ENCODE measurements at places on chromosomes 12 and 14. TPM values are rescaled to one million over a fixed set of nuclear protein-coding genes. Genes with fewer than 3 reads are reported as not detected.

- no peaks in the 10 kb centered on the region for H3K4me1 ChIP-seq
- no peak overlapping the region for H3K4me3 ChIP-seq
- no peaks in the 10 kb centered on the region for H3K27me3 ChIP-seq
- H3K36me3 ChIP-seq: no peaks in the 10 kb centered on the region
- H3K27ac ChIP-seq: no peak overlapping the region
Measured at GRCh38 chr12:126337556-126338441, 1272.6 kb downstream of the AACS start.

GRCh38 chr14:67851785-67852410 is 32.3 kb downstream of the RAD51B start:
- no peak for DNase-seq
- no peak overlapping the region for H3K27ac ChIP-seq
- H3K36me3 ChIP-seq: peaks cover 16% of the 10 kb centered on the region
- no peaks in the 10 kb centered on the region for H3K27me3 ChIP-seq
- peaks cover 7% of the 10 kb centered on the region for H3K4me1 ChIP-seq
- no peak overlapping the region for H3K4me3 ChIP-seq

- no peaks in the 10 kb centered on the region for H3K27me3 ChIP-seq
- H3K4me3 ChIP-seq: no peak overlapping the region
- DNase-seq: no peak
- no peaks in the 10 kb centered on the region for H3K36me3 ChIP-seq
- peak overlapping the region; percentile 13 for H3K27ac ChIP-seq
Measured at GRCh38 chr14:68208626-68209317, 389.2 kb downstream of the RAD51B start.

GRCh38 chr12:123227581-123228258 is 5.2 kb downstream of the MPHOSPH9 start:
- H3K4me1 ChIP-seq: peaks cover 49% of the 10 kb centered on the region
- H3K4me3 ChIP-seq: peak overlapping the region; percentile 10
- no peaks in the 10 kb centered on the region for H3K27me3 ChIP-seq
- DNase-seq: no peak

- peak overlapping the region; percentile 100 for H3K4me3 ChIP-seq
- no peak for DNase-seq
- peak overlapping the region; percentile 96 for H3K27ac ChIP-seq
- H3K36me3 ChIP-seq: peaks cover 35% of the 10 kb centered on the region
- peaks cover 5% of the 10 kb centered on the region for H3K27me3 ChIP-seq
Measured at GRCh38 chr12:1692226-1692625, 1.4 kb downstream of the ADIPOR2 start.

- DNase-seq: no peak
- no peaks in the 10 kb centered on the region for H3K4me1 ChIP-seq
- peaks cover 17% of the 10 kb centered on the region for H3K27me3 ChIP-seq
- H3K27ac ChIP-seq: no peak within 1 kb of the TSS
Measured at GRCh38 chr12:10030446-10030845, at the start of gene CLEC9A. Gene CLEC9A, plus strand, starts transcription at chr12:10030682. Its CDS starts 22,006 bp downstream, at chr12:10052688.

RPS6KL1 gene
- total RNA-seq: 10.8 TPM

CCDC38 gene
- total RNA-seq: not detected

KRT82 gene
- not detected for total RNA-seq

DNA sequence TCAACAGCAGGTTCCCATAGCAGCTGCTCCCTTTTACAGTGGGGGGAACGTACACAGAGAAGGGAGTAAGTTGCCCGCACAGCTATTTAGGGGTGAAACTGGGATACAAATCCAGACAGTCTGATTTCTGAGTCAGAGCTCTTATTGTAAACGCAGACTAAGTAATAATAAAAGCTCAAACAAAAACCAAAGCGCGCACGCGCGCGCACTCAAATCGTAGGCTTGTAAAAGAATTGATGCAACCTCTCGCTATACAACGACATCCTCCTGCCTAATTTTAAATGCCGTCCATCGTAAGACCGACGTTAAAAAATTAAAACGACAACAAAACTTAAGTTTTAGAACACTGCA is 747 bp upstream of the DACT1 start:
- peaks cover 11% of the 10 kb centered on the region for H3K36me3 ChIP-seq
- peaks cover 23% of the 10 kb centered on the region for H3K27me3 ChIP-seq
- H3K4me3 ChIP-seq: peak overlapping the region; percentile 88

DNA sequence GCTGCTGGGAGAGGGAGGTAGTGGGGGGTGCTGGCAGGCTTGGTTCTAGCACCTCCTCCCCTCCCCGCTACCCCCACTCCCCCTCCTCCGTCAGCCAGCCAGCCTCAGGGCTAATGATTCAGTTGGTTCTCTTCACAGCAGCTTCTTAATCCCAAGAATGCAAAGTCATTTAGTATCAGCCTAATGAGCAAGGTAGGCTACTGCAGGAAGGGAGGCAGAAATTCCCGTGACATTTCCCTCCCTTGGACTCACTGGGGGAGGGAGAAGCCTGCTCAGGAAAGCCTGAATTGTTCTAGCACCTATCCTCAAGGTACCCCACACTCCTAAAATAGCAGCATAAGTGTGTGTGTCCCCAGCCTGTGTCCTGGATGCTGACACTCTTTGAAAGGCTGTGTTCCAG is 29.8 kb downstream of the ITPK1 start:
- peaks cover 4% of the 10 kb centered on the region for H3K36me3 ChIP-seq
- DNase-seq: no peak
- H3K4me1 ChIP-seq: peaks cover 23% of the 10 kb centered on the region
- H3K27ac ChIP-seq: no peak overlapping the region

DNA sequence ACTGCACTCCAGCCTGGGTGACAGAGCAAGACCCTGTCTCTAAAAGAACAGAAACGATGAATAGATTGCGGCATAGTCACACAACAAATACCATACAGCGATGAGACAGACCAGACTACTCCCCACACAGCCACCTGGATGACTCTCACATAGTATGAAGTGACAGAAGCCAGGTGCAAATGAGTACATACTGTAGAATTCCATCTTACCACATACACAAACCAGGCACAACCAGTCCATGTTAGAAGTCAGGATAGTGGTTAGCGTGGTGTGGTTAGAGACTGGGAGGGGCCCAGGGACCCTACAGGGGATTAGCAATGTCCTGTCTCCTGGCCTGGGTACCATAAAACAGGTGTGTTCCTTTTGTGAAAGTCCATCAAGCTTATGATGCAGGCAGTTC is 53.8 kb downstream of the FAM222A start:
- no peaks in the 10 kb centered on the region for H3K4me1 ChIP-seq
- H3K36me3 ChIP-seq: no peaks in the 10 kb centered on the region
- DNase-seq: no peak
- H3K27me3 ChIP-seq: no peaks in the 10 kb centered on the region

GRCh38 chr12:46005823-46006222 is 15.4 kb upstream of the SCAF11 start:
- no peak overlapping the region for H3K4me3 ChIP-seq
- DNase-seq: no peak
- no peaks in the 10 kb centered on the region for H3K36me3 ChIP-seq

TEX22 gene
- total RNA-seq: 4.7 TPM

DNA sequence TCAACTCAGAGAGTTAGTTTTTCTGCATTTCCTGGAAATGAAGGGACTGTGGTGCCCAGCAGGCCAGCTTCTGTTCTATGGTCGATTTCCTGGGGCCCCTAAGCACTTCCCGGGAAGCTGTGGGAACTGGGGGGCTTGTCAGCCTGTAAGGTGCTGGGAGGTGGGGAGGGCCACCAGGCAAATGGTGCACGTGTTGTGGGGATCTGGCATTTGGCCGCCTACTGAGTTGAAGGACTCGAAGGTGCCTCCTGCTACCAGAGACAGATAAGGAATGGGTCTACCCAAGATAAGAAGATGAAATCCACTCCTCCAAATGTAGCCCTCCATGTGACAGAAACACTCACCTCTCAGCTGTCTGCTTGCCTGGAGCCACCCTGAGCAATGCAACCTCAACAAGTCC is 341.7 kb downstream of the DPF3 start:
- H3K4me3 ChIP-seq: no peak overlapping the region
- no peak overlapping the region for H3K27ac ChIP-seq
- H3K4me1 ChIP-seq: no peaks in the 10 kb centered on the region

- DNase-seq: no peak
- H3K27ac ChIP-seq: no peak overlapping the region
- H3K36me3 ChIP-seq: no peaks in the 10 kb centered on the region
- H3K4me1 ChIP-seq: no peaks in the 10 kb centered on the region
- no peaks in the 10 kb centered on the region for H3K27me3 ChIP-seq
Measured at GRCh38 chr14:54116972-54117371, 160.3 kb upstream of the BMP4 start.

ADAM20 gene
- 0.39 TPM for total RNA-seq

SLC17A8 gene
- total RNA-seq: not detected

DNA sequence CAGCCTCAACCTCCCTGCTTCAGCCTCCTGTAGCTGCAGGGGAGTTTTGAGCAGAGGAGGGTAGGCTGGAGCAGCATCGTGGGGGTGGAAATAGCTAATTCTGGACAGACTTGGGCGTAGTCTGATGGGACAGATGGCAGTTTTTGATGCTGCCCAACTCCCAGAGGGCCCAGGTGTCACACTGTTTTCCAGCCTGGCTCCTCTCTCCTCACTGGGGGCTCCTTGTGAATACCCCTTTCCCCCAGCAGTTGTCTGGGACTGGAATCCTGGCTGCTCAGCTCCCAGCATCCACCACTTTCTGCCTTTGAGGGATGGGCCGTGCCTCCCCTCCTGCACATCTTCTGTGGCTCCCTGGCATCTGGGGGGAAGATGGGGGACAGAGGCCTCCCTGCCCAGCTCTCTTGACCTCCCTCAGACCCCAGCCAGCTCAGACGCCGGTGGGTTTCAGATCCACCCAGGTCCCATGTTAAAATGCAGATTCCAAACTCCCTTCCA is 34.0 kb downstream of the SH2B3 start:
- H3K36me3 ChIP-seq: peaks cover 62% of the 10 kb centered on the region
- H3K4me3 ChIP-seq: no peak overlapping the region
- DNase-seq: no peak

GRCh38 chr12:128983371-128983770 is 130.1 kb downstream of the GLT1D1 start:
- no peak for DNase-seq
- H3K36me3 ChIP-seq: no peaks in the 10 kb centered on the region
- no peaks in the 10 kb centered on the region for H3K4me1 ChIP-seq
- H3K4me3 ChIP-seq: no peak overlapping the region
- no peak overlapping the region for H3K27ac ChIP-seq

USP44 gene
- 4.3 TPM for total RNA-seq

GRCh38 chr12:117421987-117422386 is 60.6 kb upstream of the NOS1 start:
- H3K4me3 ChIP-seq: no peak overlapping the region
- no peaks in the 10 kb centered on the region for H3K4me1 ChIP-seq
- no peak overlapping the region for H3K27ac ChIP-seq
- H3K27me3 ChIP-seq: no peaks in the 10 kb centered on the region
- H3K36me3 ChIP-seq: no peaks in the 10 kb centered on the region
- no peak for DNase-seq

HOXC4 gene
- 0.14 TPM for total RNA-seq

DNA sequence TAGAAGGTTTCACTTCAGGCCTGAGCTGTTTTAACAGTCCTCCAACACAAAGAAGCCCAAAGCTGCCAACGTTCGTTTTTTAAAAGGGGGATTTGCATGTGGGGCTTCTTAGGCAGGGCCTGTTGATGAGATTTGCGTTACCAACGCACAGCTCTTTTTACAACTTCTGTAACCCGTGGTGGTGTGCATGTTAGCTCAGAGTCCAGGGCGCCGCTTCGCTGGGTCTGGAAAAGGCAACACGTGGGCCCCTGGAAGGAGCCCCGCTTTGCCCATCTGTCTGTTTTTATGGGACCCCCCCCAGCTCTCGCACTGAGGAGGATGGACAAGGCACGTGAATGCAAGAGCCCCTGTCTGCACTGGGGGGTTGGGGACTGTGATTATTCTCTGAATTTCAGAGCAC is 84.0 kb downstream of the ESR2 start:
- DNase-seq: no peak
- H3K27me3 ChIP-seq: peaks cover 1% of the 10 kb centered on the region
- peaks cover 2% of the 10 kb centered on the region for H3K4me1 ChIP-seq
- H3K4me3 ChIP-seq: no peak overlapping the region
- H3K36me3 ChIP-seq: peaks cover 10% of the 10 kb centered on the region

- H3K27ac ChIP-seq: no peak overlapping the region
- no peaks in the 10 kb centered on the region for H3K27me3 ChIP-seq
- no peak for DNase-seq
Measured at GRCh38 chr12:121817648-121818043, 13.8 kb downstream of the SETD1B start.

GRCh38 chr12:117472983-117473382 is 111.6 kb upstream of the NOS1 start:
- DNase-seq: no peak
- no peak overlapping the region for H3K4me3 ChIP-seq
- H3K36me3 ChIP-seq: no peaks in the 10 kb centered on the region
- no peaks in the 10 kb centered on the region for H3K4me1 ChIP-seq
- H3K27ac ChIP-seq: no peak overlapping the region

GRCh38 chr12:65355461-65355860 is 77.0 kb downstream of the MSRB3 start:
- no peak for DNase-seq
- no peak overlapping the region for H3K4me3 ChIP-seq
- H3K27ac ChIP-seq: no peak overlapping the region
- no peaks in the 10 kb centered on the region for H3K36me3 ChIP-seq
- H3K27me3 ChIP-seq: no peaks in the 10 kb centered on the region

GRCh38 chr12:5899675-5900074 is 45.4 kb downstream of the ANO2 start:
- no peak overlapping the region for H3K4me3 ChIP-seq
- no peaks in the 10 kb centered on the region for H3K4me1 ChIP-seq
- no peak overlapping the region for H3K27ac ChIP-seq
- no peak for DNase-seq

GRCh38 chr12:110199339-110200123 is 75.4 kb downstream of the IFT81 start:
- no peaks in the 10 kb centered on the region for H3K27me3 ChIP-seq
- no peak for DNase-seq
- no peak overlapping the region for H3K4me3 ChIP-seq
- H3K27ac ChIP-seq: peak overlapping the region; percentile 5

DNA sequence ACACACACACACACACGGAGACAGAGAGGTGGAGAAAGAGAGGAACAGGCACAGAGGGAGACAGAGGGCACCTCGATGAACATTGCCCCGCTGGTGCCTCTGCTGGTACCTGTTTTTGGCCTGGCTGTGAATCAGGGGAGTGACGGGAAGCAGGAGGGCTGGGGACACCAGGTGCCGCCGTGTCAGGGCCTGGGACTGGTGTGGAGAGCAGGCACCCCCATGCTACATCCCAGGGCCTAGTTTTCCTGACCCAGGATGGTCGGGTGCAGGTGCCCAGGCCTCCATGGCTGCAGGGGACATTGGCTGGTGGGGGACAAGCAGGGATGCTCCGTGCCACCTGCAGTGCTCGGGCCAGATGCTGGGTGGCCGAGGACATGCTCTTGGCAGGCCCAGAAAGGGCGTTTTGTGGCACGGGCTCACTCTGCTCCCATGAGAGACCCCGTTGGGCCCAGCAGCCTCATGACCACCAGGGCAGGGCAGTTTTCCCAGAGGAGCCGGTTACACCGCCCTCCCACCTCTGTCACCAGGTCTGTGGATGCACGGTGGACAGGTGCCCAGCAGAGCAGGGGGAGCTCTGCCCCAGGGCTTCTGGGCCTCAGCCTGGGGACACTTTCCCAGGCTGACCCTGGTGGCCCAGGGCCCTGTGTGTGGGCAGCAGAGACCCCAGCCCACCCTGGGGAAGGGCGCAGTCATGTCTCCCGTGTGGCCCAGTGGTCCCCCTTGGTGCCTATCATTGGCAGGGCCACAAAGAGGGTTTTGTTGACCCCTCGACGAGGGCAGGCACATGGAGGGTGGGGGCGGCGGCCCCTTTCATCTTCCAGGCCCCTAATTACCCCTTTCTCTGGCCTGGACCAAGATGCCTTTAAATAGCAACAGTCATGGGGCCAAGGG is 207.5 kb upstream of the RTL1 start:
- H3K27me3 ChIP-seq: no peaks in the 10 kb centered on the region
- H3K27ac ChIP-seq: no peak overlapping the region
- no peak overlapping the region for H3K4me3 ChIP-seq
- DNase-seq: peak; percentile 6
- H3K4me1 ChIP-seq: no peaks in the 10 kb centered on the region
- H3K36me3 ChIP-seq: no peaks in the 10 kb centered on the region

All from activated T-helper 2 cell treated with anti-CD3 and anti-CD28 coated beads, Interferon-gamma antibody, Interleukin-2, Interleukin-4, amounts not matched to agents 10 μg/mL and 5 μg/mL and 100 μg/mL, durations not matched to agents 14 hours and 24 hours and 36 hours (primary cell).